ENCODE measurements at places on chromosomes 13 and 19.

- DNase-seq, result no peak
Observed at GRCh38 chr13:85603735-85604134, 195.5 kb downstream of the SLITRK6 start.

- peak; percentile 73 for DNase-seq
Observed at GRCh38 chr19:48190288-48190884, 19.9 kb downstream of the ZSWIM9 start.

DNA sequence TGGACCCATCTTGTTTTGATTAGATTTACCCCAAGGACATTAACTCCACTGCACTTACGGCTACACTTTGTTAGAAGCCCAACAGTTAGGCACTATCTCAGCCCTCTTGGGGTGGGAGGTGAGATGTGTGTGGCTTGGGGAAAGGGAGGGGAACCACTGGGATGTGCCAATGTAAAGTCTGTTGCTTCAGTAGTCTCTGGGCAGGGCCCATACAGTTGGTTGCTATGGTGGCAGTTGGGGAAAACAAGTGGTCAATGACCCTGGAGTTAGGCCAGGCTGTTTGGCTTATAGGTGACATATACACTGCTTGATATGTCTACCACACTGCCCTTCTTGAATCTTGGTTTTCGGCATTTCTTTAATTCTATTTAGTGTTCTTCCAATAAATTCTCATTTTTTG, 8.9 kb upstream of the RB1 start:
- DNase-seq, result no peak

DNA sequence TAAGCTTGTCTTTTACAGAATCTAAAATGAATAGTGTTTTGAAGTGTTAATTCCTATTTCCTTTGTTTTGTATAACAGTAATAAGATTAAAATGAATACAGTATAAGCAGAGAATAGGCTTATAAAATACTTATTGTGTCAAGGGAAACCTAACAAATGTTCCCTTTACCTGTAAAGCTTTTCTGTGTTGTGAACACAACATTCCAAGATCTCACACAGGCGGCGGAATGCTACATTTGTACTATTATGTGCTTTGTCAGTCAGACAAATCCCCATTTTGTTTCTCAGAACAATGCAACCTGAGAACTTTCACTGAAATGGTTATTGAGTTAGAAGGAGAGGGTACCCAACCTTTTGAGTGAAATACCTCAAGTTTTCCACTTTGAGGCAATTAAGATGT, 1170.3 kb downstream of the OLFM4 start:
- no peak for DNase-seq

DNA sequence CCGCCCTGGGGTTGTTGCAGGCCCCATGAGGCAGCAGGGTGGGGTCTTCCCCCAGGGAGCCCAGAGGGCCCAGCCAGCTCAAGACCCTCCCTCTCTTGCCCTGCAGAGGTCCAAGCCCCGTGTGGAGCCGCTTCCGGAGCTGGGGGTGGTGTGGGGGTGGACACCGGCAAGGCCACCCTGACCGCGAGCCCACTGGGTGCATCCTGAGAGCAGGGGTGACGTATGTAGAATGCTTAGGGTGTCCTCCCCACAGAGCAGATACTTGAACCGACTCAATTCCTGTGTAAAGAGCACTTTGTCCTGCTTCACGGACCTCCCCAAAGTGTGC, 14.8 kb downstream of the UBXN6 start:
- DNase-seq, result no peak

GRCh38 chr19:45279587-45280192, 28.6 kb downstream of the MARK4 start:
- DNase-seq, result no peak

DNA sequence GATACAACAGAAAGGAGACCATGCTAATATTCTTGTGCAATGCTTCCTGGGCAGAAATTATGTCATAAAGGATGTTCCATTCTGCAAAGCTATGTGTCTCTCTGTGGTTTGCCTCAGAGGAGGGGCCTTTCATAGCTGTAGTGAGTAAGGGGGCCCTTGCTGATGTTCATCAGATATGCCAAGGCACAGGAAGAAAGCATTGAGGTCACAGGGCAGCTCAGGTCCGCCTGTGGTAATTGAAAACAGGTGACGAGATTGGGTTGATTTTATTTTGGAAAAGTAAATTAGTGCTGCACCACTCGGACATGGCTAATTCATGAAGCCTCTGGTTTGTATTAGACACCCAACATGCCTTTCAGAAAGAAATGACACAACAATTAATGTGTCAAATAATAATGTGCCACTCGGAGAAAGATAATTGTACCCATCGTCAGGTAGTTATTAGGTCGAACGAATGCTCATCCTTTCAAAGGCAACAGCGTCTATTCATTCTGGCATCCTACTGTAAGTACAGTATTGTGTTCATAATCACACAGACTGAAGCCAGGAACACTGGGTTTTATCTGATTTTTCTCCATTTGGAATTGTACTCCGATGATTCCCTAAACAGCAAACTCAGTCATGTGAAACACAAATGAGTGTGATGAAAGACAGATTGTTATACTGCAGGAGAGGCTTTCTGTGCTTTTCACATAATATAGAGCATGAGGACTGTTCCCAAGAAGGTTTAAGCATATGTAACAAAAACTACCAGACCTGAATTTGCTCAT, 421.6 kb upstream of the KLF12 start:
- DNase-seq, result no peak

DNA sequence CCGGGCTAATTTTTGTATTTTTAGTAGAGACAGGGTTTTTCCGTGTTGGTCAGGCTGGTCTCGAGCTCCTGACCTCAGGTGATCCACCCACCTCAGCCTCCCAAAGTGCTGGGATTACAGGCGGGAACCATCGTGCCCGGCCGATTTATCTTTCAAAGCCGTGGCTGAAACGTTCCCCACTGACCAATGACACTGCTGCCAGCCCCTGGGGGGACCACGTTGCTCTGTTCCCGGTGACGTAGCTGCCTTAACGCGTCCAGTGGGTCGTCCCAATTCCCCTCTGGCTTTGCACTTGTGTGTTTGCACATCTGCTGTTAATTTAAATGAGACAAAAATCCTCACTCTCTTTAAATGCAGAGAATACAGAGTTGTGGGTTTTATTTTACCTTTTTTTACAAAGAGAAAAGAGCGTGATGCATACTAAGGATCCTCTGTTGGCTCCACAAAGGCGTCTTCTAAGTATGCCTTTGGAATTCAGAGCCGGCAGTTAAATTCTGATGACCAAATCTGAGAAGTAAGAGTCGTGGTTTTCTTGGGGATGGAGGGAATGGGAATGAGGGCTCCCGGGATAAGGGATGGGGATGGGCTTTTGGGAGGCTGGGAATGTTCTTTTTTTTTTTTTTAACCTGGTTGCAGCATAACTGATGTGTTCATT, 18.6 kb upstream of the LMTK3 start:
- no peak for DNase-seq

- no peak for DNase-seq
Observed at GRCh38 chr13:36273431-36273830, 24.2 kb downstream of the CCDC169 start.

DNA sequence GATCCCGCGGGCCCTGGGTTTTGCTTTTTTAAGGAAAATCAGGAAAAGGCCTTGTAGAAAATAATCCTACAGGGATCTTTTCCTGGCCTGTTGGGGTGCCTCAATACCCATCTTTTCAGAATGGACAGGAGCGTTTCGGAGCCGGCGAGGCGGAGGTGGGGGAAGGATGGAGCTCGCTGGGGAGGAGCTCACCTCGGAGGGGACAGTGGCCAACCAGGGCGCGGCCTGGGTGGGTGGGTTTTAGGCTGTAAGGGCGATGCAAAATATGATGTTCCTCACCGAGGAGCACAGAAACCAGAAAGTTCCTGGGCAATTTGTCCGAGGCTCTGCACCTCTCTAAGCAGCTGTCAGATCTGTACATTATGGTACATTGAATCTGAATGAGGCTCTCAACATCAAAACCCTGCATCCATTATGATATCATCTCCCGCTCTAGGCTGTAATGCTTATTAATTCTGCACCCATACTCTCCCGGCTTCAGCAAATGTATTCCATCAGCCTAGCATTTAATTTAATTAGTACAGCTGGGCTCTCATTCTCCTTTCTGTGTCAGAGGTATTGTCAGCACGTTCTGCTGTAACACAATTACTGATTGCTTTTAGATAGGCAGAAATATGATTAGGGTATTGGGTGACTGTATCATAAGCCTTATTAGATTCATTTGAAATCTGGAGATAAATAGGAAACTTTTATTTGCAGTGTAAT, 90.3 kb upstream of the SOX1 start:
- no peak for DNase-seq

DNA sequence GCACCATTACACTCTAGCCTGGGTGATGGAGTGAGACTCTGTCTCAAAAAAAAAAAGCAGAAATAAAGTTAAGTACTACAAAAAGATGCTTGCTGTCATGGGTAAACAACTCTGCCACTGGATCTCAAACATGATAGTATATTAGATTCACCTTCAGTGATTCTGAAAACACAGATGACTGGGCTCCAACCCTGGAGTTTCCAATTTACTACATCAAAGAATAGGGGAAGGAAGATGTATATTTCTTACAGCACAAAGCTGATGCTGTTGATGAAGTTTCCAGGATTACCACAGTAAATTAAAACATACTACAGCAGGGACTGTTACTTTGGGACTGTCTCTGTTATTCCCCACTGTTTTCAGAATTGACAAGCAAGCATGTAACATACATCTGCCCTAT, 5.2 kb downstream of the ZNF561 start:
- no peak for DNase-seq

GRCh38 chr13:26179344-26179743, 42.8 kb downstream of the RNF6 start:
- no peak for DNase-seq

Data from kidney tubule cell (primary cell).